ENCODE measurements at places on chromosomes 3 and 15.

- DNase-seq, result no peak
These were observed 60.0 kb upstream of the SEC13 start for GRCh38 chr3:10380906-10381305.

DNA sequence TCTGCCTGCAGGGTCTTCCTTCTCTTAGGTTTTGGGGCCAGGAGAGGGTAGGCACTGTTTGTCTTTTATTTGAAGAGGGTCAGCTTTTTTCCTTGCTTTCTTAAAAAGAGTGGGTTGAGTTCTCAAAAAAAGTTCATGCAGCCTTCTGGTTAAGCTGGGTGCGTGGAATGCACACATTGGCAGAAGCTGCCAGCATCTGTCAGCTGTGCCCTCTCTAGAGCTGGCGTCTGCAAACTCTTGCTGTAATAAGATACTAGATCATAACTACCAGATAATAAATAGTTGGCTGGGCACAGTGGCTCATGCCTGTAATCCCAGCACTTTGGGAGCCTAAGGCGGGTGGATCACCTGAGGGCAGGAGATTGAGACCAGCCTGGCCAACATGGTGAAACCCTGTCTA, 373.4 kb downstream of the OCA2 start:
- no peak for DNase-seq

GRCh38 chr3:183006396-183007002, 26.2 kb upstream of the DCUN1D1 start:
- no peak for DNase-seq

DNA sequence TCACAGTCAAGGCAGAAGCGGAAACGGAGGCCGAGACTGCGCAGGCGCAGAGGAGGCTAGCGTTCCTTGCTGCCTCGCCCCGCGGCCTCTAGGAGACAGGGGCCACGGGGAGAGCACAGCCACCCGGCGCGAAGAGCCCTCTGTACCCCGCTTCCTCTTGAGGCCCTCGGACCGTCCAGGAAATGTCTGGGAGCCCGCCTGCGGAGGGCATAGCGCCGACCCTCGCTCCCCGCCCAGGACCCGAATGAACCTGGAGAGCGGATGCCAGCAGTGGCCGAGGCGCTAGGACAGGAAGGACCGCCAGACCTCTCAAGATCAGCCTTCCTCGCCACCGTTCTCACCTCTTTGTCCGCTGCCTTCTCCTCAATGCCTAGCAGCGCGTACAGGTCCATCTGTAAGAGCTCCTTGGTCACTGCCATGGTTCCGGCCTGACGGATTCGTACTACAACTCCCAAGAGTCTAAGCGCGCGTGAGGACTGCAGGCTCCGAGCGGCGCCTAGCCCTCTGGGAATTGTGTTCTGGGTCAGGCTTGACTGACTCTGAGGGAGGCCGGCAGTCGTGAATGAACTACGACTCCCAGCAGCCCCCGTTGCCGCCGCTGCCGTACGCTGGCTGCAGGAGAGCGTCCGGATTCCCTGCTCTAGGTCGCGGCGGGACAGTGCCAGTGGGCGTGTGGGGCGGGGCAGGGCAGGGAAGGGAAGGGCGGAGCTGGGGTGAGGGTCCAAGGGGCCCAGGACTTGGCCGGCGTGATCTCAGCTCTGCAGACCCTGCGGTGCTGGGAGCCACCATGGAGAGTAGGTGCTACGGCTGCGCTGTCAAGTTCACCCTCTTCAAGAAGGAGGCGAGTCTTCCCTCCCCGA, at the start of the genes DNAJC17 and ZFYVE19:
TSS of gene DNAJC17 (minus strand) at position 446 of the 860 bp plus-strand sequence. CDS start at position 419, 27 bp downstream.
TSS of gene ZFYVE19 (plus strand) at position 62 of the 860 bp plus-strand sequence. CDS start at position 563, 501 bp downstream.
- peak; percentile 86 for DNase-seq

DNA sequence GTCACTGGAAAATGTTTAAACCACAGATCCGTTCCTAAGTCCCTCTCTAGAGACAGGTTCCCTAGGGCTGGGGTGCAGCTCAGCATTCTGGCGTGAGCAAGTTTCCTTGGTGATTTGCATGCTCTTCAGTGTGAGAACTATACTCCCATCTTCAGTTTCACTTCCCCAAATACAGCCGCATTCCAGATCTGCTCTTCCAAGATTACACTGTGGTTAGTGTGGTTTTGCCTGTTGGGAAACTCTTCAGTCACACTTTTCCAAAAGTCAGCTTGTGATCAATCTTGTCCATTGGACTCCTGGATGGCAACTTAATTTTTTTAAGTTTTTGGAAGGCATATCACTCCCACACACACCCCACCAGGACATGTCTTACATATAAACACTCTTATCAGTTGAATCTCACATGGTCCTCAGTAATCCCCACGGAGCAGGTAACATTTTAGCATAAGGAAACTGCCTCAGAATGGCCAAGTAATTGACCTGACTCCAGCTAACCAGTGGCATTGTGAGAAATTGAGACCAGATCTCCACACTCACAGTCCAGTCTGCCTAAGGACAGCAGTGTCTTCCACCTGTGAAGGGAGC, 33.5 kb upstream of the PTPN23 start:
- DNase-seq, result no peak

DNA sequence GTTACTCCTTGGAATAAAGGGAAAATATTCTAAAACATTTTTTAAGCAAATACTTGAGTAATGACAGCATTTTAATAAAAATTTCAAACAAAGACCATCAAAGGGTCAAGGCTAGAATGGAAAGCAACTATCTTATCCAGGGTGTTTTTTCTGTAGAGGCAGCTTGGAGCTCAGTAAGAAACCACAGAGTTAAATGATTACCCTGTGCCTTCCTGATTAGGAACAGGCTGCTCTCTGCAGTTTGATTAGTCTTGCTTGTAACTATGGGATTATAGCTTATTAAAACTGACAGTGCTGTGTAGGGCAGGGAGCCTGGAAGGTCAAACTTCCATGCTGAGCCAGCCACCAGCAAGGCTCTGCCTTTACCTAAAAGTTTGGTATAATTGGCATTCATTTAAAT, 33.1 kb downstream of the QTRT2 start:
- DNase-seq, result no peak

- DNase-seq, result no peak
These were observed 721 bp downstream of the P2RY1 start for GRCh38 chr3:152835601-152836102.

- DNase-seq, result no peak
These were observed 22.1 kb downstream of the NCK1 start for GRCh38 chr3:136883967-136884720.

- DNase-seq, result no peak
These were observed 67.8 kb upstream of the IGF1R start for GRCh38 chr15:98580572-98580971.

Data from stimulated activated CD4-positive, alpha-beta T cell treated with anti-CD3 and anti-CD28 coated beads, Interleukin-1b, Interleukin-23, amount 100 ng/mL, for 1 hour (primary cell).